ENCODE measurements at places on chromosomes 11 and 22.

GRCh38 chr11:27012234-27012921 is 18.5 kb downstream of the FIBIN start:
- no peak for DNase-seq

GRCh38 chr11:117901601-117902000 is 25.1 kb upstream of the FXYD6 start:
- DNase-seq = no peak

- DNase-seq = no peak
These were observed 25.5 kb downstream of the UBASH3B start for GRCh38 chr11:122681070-122681469.

- DNase-seq = no peak
These were observed 119.5 kb upstream of the GRIA4 start for GRCh38 chr11:105490333-105490732.

Data from activated T-cell treated with anti-CD3 and anti-CD28 coated beads, Interleukin-2, amount 50 U/mL, for 48 hours (primary cell).